ENCODE measurements at places on chromosomes 7 and 10.

DNA sequence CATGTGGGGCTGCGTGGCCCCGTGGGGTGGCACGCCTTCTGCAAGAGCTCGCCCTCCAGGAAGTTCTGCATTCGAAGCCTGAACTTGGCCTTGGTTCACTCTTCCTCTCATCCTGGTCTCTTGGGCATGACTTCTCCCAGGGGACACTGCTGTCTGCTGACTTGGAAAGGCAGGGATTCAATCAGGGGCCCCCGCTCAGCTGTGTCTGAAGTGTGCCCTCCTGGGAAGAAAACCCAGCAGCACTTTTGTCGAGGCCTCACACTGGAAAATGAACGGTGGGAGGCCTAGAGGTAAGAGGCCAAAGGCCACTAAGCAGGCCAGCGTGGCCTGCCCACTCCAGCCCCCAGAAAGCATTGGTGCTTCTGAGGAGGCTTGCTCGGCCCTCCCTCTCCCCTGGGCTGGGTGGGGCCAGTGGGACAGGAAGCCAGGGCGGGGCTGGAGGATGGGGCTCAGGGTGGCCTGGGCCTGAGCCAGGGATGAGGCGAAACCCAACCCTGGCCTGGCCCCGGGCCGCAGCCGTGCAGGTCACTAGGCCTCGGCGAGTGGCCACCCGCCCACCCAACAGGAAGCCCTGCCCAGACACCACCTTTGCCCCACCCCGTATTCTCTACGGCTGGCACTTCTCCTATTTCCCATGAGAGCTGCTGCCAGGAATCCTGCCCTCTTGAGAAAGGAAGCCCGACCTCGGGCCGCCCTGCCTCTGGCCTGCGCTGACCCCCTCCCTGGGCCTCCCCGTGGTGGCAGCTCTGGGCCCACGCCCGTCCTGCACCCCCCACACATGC is 81.1 kb downstream of the ZMIZ1 start:
- DNase-seq = peak; percentile 95

DNA sequence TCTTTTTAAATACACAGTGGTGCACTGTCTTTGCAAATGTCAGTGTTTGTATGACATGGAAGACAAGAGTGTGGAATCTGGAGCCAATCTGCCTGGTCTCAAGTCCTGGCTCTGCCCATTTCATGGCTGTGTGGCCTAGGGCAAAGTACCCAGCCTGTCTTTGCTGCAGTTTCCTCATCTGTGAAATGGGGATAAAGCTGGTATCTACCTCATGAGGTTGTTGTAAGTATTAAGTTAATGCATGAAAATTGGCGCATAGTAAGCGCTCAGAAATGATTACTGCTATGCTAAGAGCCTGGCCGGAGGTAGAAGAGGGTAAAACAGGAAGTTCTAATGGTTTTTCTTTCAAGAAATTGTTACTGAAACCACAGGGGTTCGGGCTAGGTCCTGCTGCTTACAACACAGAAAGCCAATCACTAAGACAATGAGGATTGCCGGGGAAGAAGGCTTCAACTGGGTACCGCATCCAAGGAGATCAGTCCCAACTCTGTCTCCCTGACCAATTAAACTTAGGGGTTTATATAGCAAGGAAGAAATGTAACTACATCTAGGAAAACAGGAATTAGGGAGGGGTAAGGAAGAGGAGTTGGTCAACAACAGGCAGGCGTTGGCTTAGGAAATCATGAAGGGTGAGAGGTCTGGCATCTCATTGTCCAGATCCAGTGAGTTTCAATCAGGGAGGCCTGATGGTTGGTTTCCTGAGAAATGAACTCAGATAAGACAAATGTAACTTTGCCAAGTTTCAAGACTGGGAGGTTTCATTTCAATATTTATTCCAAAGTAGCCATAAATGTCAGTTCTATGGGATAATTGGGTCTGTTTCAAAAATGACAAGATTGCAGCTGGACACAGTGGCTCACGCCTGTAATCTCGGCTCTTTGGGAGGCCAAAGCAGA is 57.0 kb downstream of the CHST3 start:
- DNase-seq = no peak

DNA sequence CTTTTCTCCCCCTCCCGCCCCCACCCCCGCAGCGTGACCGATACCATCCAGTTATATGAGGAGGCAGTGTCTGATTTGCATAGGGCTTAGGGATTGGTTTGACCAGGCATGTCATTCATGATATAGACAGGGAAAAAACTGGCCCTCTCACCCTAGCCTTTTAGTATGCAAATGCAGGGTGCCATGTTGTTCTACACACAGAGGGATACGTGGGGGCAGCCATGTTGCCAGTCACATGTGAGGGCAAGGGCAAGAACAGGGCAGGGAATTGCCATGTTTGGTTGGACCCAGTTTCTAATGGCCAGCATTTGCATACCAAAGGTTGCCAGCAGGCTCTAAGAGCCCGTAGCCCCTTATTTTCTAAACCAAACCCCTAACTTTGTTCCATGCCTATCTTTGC is 552.1 kb downstream of the SORCS1 start:
- no peak for DNase-seq

GRCh38 chr7:315516-316265 is 25.7 kb downstream of the FOXL3 start:
- DNase-seq = no peak

DNA sequence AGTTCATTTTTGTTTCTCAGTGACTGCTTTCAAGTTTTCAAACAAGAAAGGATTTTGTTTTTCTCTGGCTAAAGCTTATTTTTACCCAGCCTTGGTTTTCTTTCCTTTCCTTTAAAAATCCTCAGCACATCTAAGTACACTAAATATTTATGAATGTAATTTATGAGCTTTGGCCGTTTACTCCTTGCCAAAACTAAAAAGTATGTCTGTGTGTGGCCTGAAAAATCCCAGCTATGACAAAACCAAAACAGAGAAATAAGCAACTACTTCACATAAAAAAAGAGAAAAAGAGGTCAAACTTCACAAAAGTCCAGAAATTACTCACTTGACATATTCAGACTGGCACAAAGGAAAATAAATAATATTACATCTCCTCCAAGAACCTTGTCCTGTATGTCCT is 365.1 kb upstream of the NFE2L3 start:
- DNase-seq = no peak

DNA sequence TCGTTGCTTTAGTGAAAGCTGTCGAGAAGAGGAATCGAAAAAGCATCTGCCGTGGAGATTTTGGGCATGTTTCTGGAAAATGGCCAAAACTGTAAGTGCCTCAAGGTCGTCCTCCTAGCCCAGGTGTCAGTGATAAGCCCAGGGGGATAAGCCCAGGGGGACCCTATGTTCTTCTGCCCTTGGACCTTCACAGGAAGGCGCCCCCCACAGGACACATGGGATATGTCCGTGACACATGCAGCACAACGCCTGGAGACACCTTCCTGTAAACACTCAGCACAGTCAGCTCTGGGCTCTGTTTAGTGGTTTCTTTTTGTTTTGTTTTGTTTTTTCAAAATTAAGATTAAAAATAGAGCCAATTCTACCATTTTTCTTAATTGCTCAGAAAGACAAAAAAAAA is 272.7 kb downstream of the KLF6 start:
- no peak for DNase-seq

GRCh38 chr7:40470091-40470592 is 335.3 kb downstream of the SUGCT start:
- no peak for DNase-seq

DNA sequence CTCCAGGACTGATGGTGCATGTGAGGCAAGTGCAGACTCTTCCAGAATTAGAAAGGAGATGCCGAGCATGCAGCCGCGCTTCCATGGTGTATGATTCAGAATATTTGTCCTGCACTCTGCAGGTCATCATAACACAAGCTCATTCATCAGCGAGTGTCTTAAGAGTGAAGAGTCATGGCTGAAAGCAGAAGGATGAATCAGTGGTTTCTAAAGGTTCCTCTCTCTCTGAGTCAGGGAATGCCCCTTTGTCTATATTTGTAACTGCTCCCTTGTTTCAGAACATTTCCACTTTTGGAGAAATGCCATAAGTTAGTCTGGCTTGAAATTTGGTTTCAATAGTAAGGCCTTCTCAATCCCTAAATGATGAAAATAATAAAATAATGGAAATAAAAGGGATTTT is 52.3 kb downstream of the HECW1 start:
- peak; percentile 94 for DNase-seq

GRCh38 chr10:13711291-13711690 is 124.5 kb downstream of the PRPF18 start:
- DNase-seq = no peak

GRCh38 chr7:69517985-69518704 is 80.1 kb upstream of the AUTS2 start:
- DNase-seq = no peak

- DNase-seq = peak; percentile 79
These were observed 44.0 kb downstream of the COL13A1 start for GRCh38 chr10:69845574-69846292.

All from RCC 7860 (cell line).